Myocyte (in vitro differentiated cells): ENCODE measurements at places on chromosomes 3 and 15. TPM values are rescaled to one million over a fixed set of nuclear protein-coding genes. Genes with fewer than 3 reads are reported as not detected.

The CAPN3 gene
- total RNA-seq: 8.2 and 12.3 TPM in 2 replicates

The C2CD4A gene
- total RNA-seq: not detected in 2 replicates

The KBTBD13 gene
- 0.13 TPM in 1 of 2 replicates, not detected in the other for total RNA-seq

The SCN5A gene
- 72.3 and 194 TPM in 2 replicates for total RNA-seq

The ANKRD63 gene
- 0.42 TPM in 1 of 2 replicates, not detected in the other for total RNA-seq

The MANF gene
- 65.2 and 129 TPM in 2 replicates for total RNA-seq

The TGM5 gene
- 0.21 TPM in 1 of 2 replicates, not detected in the other for total RNA-seq

The PXK gene
- total RNA-seq: 21.9 and 23.2 TPM in 2 replicates

The DLG1 gene
- 76.9 and 80.7 TPM in 2 replicates for total RNA-seq
